ENCODE measurements at places on chromosomes 2 and 18. TPM values are rescaled to one million over a fixed set of nuclear protein-coding genes. Genes with fewer than 3 reads are reported as not detected.

Gene KCNS3
- 2.8 TPM for polyA plus RNA-seq

Gene LONRF2
- 0.03 TPM for polyA plus RNA-seq

Gene NTSR2
- not detected for polyA plus RNA-seq

Gene COLEC11
- polyA plus RNA-seq: 0.30 TPM

Gene CCDC121
- polyA plus RNA-seq: 1.5 TPM

Gene OSBPL1A
- polyA plus RNA-seq: 51.6 TPM

Gene CPO
- not detected for polyA plus RNA-seq

Gene RNU2-63P
- polyA plus RNA-seq: not detected

Gene SLC19A3
- 0.16 TPM for polyA plus RNA-seq

Gene OR6B2
- polyA plus RNA-seq: not detected

Gene HOXD1
- polyA plus RNA-seq: not detected

Gene DCDC2C
- not detected for polyA plus RNA-seq

Gene CYP27A1
- polyA plus RNA-seq: 16.2 TPM

Gene LBX2
- polyA plus RNA-seq: 0.52 TPM

Gene C2orf80
- polyA plus RNA-seq: not detected

Gene MTX2
- polyA plus RNA-seq: 44.7 TPM

Gene NAT8
- polyA plus RNA-seq: not detected

Gene EFHD1
- 0.09 TPM for polyA plus RNA-seq

Gene ALKAL2
- not detected for polyA plus RNA-seq

Gene VWA3B
- not detected for polyA plus RNA-seq

Gene REG3G
- polyA plus RNA-seq: not detected

Gene LTBP1
- polyA plus RNA-seq: 254 TPM

Gene CYP27C1
- 0.07 TPM for polyA plus RNA-seq

Gene TMBIM1
- 170 TPM for polyA plus RNA-seq

Gene ADRA2B
- polyA plus RNA-seq: 0.07 TPM

Gene CYP1B1
- 43.2 TPM for polyA plus RNA-seq

Gene IL1A
- 0.07 TPM for polyA plus RNA-seq

Gene SPATA3
- polyA plus RNA-seq: not detected

Gene IAH1
- polyA plus RNA-seq: 127 TPM

Gene GLB1L
- polyA plus RNA-seq: 12.8 TPM

Gene ADD2
- 2.5 TPM for polyA plus RNA-seq

Gene LIMS4
- 0.14 TPM for polyA plus RNA-seq

Gene COBLL1
- polyA plus RNA-seq: 11.9 TPM

Gene DUSP11
- 38.0 TPM for polyA plus RNA-seq

Gene POU3F3
- polyA plus RNA-seq: 0.01 TPM

Gene DLGAP1
- 0.61 TPM for polyA plus RNA-seq

Gene EHBP1
- polyA plus RNA-seq: 191 TPM

Gene PRSS56
- polyA plus RNA-seq: not detected

Gene GPR17
- not detected for polyA plus RNA-seq

Gene TBR1
- polyA plus RNA-seq: 0.01 TPM

Gene ASB18
- polyA plus RNA-seq: not detected

Gene UCN
- polyA plus RNA-seq: not detected
